ENCODE measurements at places on chromosomes 1 and 21.

DNA sequence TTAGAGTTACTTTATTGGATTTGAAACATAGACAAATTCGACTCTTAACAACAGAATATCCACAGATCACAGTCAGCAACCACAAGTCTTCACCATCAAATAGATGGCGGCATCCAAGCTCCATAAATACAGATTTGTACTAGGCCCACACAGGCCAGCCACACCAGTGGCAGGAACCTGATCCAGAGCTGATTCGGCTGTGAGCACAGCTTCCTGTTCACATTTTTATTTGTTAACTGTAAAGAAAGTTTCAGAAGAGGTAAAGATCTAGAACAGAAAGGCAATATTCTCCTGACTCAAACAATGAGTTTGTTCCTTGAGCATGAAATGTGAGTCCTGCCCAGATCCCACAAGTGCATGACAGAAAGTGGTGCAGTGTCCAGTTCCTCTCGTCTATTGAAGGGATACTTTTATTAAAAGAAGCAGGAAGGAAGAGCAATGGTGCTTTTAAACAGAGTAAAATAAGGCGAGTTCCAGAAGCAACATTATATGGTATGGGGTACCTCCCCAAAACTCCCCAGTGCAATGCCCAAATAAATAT, 205.8 kb downstream of the SLC45A1 start:
- no peak for DNase-seq

- no peak for DNase-seq
Observed at GRCh38 chr1:193348091-193348768, 161.8 kb upstream of the B3GALT2 start.

DNA sequence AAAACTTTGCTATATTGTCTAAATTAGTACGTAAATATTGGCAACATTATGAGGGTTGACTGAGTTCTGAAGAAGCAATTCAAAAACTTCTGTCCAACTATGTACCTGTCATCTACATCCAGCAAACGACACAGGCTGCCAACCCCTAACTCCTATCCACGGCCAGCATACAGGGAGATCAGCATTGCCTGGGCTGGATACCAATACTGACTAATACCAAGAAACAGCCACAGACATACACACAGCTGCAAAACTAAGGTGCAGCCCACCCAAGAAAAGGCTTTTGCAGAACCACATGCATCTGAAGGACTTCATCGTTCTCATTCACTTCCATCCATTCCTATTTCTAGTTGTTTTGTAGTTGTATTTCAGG, 2.0 kb downstream of the KIAA0319L start:
- DNase-seq, result no peak

- no peak for DNase-seq
Observed at GRCh38 chr1:36055706-36056105, 28.2 kb upstream of the TEKT2 start.
